Mesothelial cell of epicardium (in vitro differentiated cells): ENCODE measurements at places on chromosomes 1 and 21. TPM values are rescaled to one million over a fixed set of nuclear protein-coding genes. Genes with fewer than 3 reads are reported as not detected.
A peak's percentile ranks its signal among the peaks of the same experiment; 100 is the strongest.

DNA sequence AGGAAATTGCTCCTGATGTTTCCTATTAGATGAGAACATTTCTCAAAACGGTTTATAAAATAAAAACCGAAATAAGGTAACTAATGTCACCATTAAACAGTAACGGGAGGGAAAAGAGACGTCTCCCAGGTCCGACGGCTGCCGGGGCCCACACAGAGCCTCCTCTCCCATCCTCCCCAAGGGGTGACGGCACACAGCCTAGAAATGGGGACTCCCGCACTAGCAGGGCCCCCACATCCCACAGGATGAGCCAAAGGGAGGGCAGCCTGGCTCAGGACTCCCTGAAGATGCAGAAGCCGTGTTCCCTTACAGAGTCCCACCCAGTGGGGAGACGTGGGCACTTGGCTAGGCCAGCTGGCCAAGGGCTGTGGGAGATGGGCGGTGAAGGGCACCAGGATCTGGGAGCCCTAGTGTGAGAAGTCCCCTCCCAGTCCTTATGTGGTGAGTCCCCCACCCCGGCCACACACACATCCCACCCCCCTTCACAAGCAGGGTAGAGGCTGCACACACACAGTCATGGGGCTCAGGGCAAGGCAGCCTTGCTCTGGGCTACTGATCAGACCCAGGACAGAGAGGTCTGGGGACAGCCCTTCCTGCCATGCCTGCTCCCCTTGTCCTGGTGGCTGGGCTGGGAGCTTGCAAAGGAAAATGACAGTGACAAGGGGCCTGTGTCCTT lies 3.3 kb downstream of the KRTAP10-3 start:
- DNase-seq = no peak
- H3K36me3 ChIP-seq = no peaks in the 10 kb centered on the region
- no peak overlapping the region for H3K4me3 ChIP-seq
- H3K4me1 ChIP-seq = peaks cover 27% of the 10 kb centered on the region
- H3K27ac ChIP-seq = no peak overlapping the region

GRCh38 chr1:246001142-246001836 lies 505.8 kb downstream of the SMYD3 start:
- H3K4me1 ChIP-seq = peaks cover 42% of the 10 kb centered on the region
- DNase-seq = no peak
- peaks cover 2% of the 10 kb centered on the region for H3K36me3 ChIP-seq
- no peaks in the 10 kb centered on the region for H3K27me3 ChIP-seq
- no peak overlapping the region for H3K4me3 ChIP-seq
- peak overlapping the region; percentile 81 for H3K27ac ChIP-seq

The SMYD2 gene
- total RNA-seq = 34.8 to 35.8 TPM (median 35.3 TPM) in 3 replicates

The SYT6 gene
- total RNA-seq = 0.09 to 0.29 TPM (median 0.25 TPM) in 3 replicates

DNA sequence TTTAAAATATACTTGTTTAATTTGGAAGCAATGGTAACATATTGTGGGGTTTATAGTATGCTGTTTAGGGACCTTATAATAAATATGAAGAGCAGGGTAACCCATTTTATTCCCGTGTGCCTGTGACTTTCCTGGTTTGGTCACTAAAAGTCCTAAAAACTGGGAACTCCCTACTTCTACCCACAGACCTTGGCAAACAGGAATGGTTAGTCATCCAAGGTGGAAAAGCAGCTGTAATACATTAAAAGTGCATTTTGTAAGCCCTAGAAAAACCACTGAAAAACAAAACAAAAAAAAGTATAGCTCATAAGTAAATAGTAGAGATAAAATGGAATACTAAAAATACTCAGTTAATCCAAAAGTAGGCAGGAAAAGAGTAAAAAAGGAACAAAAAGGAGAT lies 538.9 kb downstream of the LMO4 start:
- H3K4me3 ChIP-seq = no peak overlapping the region
- H3K27me3 ChIP-seq = no peaks in the 10 kb centered on the region
- DNase-seq = no peak

DNA sequence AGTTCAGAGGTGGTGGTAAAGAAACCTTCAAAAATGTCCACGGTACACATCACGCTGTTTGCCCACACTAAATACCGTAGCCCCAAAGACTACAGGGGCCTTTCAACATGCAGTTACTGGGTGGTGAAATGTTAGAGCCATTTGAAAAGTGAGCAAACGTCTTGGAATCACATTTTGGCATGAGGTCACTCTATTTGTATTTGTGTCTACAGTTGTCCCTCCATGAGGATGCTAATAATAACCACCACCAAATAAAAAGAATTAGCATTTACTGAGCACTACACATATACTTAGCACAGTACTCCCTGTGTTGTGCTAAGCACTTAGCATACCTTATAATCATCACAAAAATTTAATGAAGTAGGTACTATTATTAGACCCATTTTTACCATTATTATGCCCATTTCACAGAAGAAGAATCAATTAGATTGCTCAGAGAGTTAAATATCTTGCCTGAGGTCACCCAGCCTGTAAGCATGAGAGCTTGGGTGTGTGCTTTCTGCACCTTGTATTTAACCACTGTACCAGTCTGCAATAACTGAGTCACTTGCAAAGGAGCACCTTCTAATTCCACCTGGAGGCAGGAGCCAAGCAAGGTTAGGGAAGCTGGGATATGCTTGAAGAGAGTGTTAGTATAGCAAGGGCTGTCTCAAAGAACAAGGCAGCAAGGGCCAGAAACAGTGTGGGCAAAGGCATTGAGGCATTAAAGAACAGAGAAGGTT lies 57.4 kb downstream of the DNTTIP2 start:
- no peak for DNase-seq
- H3K4me3 ChIP-seq = no peak overlapping the region
- no peak overlapping the region for H3K27ac ChIP-seq

- no peaks in the 10 kb centered on the region for H3K4me1 ChIP-seq
- DNase-seq = no peak
- H3K27ac ChIP-seq = no peak overlapping the region
Measured at GRCh38 chr1:71657891-71658679, 577.2 kb upstream of the ZRANB2 start.

GRCh38 chr1:6419804-6420453 lies at the start of gene HES2:
TSS of gene HES2 (minus strand) at chr1:6419919. CDS start at chr1:6419820, 99 bp downstream.
- H3K36me3 ChIP-seq = no peaks in the 10 kb centered on the region
- H3K4me1 ChIP-seq = peaks cover 13% of the 10 kb centered on the region
- H3K4me3 ChIP-seq = peak within 1 kb of the TSS; percentile 26
- no peak within 1 kb of the TSS for H3K27ac ChIP-seq
- no peak for DNase-seq

The DYNLT4 gene
- 0.31 to 0.72 TPM (median 0.47 TPM) in 3 replicates for total RNA-seq

DNA sequence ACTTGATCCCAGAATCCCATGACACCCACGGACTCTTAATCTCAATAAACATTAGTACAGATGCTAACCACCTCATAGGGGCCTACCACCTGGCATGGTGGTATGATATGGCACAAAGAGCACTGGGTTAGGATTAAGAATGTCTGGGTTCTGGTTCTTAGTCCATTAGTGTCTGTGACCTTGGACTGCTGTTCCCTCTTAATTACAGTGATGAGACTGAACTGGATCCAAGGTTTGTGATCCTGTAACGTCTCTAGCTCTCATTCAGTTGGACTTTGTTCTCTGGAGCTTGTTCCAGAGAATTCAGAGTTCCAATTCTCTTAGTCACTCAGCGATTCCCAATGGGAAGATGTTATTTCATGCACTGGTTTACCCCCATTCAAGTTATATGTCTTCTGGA lies 23.6 kb upstream of the PIGC start:
- no peaks in the 10 kb centered on the region for H3K36me3 ChIP-seq
- H3K4me3 ChIP-seq = no peak overlapping the region
- no peak overlapping the region for H3K27ac ChIP-seq
- H3K4me1 ChIP-seq = peaks cover 12% of the 10 kb centered on the region
- no peaks in the 10 kb centered on the region for H3K27me3 ChIP-seq

DNA sequence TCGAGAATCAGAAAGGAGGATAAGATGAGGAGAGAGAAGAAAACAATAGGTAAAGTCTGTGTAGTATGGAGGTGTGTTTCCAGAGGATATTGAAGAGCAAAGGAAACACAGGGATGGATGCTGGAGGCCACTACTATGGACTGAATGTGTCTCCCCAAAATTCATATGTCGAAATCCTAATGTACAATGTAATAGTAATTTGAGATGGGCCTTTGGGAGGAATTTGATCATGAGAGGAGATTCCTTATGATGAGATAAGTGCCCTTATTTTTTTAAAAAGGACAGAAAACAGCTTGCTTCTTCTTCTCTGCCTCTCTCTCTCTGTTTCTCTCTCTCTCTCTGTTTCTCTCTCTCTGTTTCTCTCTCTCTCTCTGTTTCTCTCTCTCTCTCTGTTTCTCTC lies 602.2 kb upstream of the ADAMTS5 start:
- no peak overlapping the region for H3K27ac ChIP-seq
- H3K4me3 ChIP-seq = no peak overlapping the region
- DNase-seq = no peak
- H3K4me1 ChIP-seq = peaks cover 14% of the 10 kb centered on the region

- no peaks in the 10 kb centered on the region for H3K4me1 ChIP-seq
- no peak for DNase-seq
- H3K27ac ChIP-seq = no peak overlapping the region
- no peaks in the 10 kb centered on the region for H3K36me3 ChIP-seq
Measured at GRCh38 chr1:162485236-162485635, 12.4 kb upstream of the UHMK1 start.
